NCI-H526 (cell line): ENCODE measurements at places on chromosomes 13 and 19.
A peak's percentile ranks its signal among the peaks of the same experiment; 100 is the strongest.

- peak; percentile 50 for DNase-seq
Measured at GRCh38 chr13:113209759-113210421, 477 bp downstream of the CUL4A start.

DNA sequence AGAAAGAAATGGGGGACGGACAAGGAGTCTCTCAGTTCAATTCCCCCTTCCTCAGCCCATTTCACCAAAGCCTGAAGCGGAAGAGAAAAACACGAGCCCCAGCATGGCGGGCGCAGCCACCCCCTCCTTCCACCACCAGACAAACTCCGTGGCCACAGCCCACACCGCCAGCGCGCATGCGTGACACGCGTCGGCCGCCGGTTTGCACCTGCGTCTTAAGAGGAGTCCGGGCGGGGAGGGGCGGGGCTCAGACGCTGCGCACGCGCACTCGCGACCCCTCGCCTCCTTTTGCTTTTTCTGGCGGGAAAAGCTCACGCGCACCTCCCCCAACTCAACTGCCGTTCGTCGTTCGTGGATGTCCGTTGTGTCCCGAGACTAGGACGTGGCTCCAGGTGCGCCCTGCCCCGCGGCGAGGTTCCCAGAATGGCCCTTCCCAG lies at the start of gene KASH5:
Gene KASH5 (plus strand): TSS at position 314 of the 437 bp plus-strand sequence. CDS start 2,635 bp downstream, outside the sequence.
- DNase-seq: peak; percentile 73

- DNase-seq: no peak
Measured at GRCh38 chr19:678791-679388, 2.7 kb downstream of the FSTL3 start.

DNA sequence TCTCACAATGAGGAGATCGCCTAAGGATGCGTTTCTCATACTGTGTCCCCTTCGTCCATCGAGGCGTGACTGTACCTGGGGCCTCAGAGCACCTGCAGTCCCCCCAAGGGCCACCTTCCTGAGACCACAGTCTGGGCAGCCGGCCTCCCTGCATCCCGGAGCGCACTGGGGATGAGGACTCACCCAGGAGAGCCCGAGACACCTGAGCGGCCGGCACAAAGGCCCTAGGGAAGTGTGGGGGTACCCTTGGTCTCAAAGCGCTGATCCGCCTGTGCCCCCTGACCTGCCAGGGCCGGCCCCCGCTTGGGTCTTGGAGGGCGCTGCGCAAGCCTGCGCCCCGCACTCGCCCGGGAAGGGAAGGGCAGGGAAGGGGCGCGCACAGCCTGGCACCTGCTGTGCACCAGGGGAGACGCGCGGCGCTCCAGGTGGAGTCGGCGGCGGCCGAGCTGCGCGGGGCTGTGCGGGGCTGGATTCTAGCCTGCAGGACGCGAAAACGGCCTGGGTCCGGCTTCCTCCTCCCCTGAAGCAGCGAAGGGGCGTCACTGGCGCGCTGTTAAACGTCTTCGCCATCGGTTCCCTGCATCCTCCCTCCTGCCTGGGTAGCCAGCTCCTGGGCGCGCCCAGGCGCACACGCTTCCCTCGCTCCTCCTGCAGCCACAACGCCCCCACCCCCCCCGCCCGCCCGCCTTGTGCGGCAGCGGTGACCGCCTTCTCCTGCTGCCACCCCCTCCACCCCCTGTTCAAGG lies 13.6 kb upstream of the USP29 start:
- no peak for DNase-seq

GRCh38 chr13:79745081-79745480 lies 264.1 kb downstream of the NDFIP2 start:
- no peak for DNase-seq

GRCh38 chr13:33150662-33151061 lies 134.4 kb downstream of the KL start:
- DNase-seq: no peak

- DNase-seq: no peak
Measured at GRCh38 chr19:10289167-10289835, 451 bp upstream of the ICAM5 start.

DNA sequence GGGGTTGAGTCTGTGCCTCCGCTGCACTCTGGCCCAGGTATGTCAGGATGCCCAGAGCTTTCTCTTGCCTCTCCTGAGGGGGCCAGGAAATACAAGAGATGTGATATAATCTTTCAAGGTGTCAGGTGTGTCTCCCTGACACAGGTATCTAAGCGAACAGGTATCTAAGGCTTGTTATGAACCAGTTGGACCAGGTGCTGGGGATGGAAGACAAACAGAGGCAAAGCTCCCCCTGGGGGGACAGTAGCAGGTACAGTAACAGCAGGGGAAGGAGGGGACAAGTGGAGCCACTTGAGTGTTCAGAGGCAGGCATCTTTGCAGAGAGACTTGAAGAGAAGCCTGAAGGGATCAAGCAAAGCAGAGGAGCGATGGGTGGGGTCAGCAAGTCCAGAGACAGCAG lies 2.6 kb downstream of the LENG1 start:
- DNase-seq: no peak

- DNase-seq: no peak
Measured at GRCh38 chr13:20536992-20537391, 11.3 kb upstream of the CRYL1 start.
